Fibroblast of the aortic adventitia (primary cell): ENCODE measurements at places on chromosomes 1 and 21.

GRCh38 chr1:151539321-151540020 is 638 bp upstream of the TUFT1 start:
- DNase-seq: peak; percentile 96

DNA sequence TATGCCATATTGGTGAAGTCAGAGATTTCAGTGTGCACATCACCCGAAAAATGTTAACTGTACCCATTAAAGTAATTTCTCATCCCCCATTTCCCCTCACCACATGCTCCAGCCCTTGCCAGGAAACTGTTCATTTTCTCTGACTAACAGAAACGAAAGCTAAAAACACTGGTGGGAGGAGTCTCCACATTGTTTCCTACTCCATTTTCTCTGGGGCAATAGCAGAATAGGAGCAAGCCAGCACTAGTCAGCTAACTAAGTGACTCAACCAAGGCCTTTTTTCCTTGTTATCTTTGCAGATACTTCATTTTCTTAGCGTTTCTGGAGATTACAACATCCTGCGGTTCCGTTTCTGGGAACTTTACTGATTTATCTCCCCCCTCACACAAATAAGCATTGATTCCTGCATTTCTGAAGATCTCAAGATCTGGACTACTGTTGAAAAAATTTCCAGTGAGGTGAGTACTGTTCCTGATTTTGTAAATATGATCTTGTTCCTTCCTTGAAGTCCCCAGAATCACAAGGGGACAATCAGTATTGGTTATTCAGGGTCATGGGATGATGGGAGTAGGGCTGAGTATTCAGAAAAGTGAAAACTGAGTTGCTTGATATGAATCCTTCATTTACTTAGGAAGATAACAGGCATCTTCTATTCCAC is at the start of gene IFI16:
Gene IFI16 (plus strand): TSS at position 204 of the 658 bp plus-strand sequence. CDS start 4,774 bp downstream, outside the sequence.
- peak; percentile 98 for DNase-seq

DNA sequence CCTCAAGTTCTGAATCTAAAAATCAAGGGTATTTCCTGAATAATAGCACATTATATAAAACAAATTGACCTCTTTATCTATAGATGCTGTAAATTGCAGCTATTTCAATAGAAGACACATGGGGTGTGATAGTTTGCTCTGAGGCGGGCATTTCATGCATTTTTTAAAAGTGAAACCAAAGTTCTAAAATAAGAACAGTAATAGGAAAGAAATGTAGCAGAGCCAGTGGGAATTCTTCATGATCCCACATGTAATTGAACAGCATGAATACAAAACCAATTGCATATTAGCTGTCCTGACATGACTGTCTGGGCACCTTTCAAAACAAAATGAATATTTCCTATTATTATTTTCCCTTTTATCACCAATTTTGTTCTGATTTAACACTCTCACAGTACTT is 85.0 kb downstream of the RGS21 start:
- DNase-seq: peak; percentile 60

- no peak for DNase-seq
These were observed 269.4 kb downstream of the RWDD3 start for GRCh38 chr1:95503278-95504030.

DNA sequence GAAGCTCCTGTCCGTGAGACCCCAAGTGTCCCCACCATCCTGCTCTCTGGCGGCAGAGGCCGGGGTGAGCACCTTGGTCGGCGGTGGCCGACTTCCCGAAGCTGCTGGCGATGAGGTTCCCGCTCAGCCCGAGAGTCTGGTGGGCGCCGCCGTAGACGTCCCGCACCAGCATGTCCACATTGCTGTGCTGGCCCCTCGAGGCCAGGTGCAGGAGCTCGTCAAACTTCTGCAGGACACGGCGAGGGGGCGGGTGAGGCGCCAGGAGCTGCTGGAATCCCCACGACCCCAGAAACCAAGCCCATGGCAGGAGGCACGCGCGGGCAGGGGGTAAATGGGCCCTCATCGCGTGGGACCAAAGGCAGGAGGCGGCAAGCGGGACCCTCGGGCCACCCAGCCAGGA is 6.7 kb downstream of the PANK4 start:
- DNase-seq: no peak

- DNase-seq: no peak
These were observed 18.9 kb downstream of the CR1 start for GRCh38 chr1:207514890-207515289.

- no peak for DNase-seq
These were observed 201.7 kb downstream of the RRAGC start for GRCh38 chr1:38657873-38658272.

DNA sequence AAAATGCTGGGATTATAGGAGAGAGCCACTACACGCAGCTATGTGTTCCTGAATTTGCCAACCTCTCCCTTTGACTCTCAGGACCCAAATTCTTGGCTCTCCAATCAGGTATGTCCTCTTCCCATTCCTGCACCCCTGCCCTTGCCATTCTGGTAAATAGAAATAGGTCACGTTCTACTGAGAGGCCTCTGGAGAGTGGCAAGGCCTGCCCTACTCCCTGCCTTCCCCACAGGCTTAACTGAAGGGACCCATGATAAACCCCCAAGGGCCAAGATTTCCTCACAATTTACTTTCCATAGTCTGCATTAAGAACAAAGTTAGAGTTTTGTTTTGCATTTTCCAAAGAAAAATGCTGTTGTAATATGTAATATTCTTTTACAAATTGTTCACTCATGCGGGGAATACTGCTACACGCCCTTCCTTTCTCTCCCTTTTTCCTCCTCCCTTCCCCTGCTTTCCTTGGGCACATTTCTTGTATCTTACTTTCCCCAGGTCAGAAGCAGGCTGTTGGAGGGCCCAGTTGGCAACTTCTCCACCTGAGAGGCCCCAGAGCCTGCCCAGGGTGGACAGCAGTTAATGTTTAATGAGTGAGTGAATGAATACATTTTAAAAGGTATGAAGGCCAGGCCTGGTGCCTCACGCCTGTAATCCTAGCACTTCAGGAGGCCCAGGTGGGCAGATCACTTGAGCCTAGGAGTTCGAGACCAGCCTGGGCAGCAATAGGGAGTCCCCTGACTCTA is 33.9 kb upstream of the PUM1 start:
- DNase-seq: no peak

DNA sequence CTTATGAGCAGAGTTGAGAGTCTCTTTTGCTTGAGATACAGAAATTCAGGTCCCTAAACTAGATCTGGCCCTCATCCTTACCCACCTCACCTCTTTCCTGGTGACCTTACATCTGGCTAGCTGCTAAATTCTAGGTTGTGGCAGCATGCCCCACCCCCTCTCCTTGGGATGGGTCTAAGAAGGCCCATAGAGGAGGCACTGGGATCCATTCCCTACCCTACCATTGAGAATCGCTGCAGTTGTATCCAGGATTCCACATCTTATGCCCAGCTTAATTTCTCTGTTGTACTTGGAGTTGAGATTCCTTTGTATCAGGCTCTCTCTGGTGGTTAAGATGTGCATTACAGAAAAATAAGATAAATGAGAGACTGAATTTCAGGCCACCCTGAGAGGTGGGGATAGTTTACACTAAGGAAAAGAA is 9.5 kb upstream of the TMEM39B start:
- DNase-seq: peak; percentile 81

DNA sequence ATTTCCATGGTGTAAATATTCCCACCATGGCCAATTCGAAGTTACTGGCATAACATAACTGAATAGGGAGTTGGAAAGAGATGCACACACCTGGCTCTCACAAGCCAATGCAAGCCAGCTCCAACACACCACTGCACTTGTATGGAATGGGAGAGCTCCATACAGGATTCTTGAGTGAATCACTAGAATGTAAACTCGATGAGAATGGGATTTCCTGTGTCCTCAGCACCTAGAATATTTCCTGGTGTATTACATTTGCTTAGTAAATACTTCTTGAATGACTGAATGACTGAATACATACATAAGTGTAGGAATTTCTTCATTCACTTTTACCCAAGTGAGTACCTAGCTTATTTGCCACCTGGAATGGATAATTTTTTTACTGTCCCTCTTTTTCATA is 16.2 kb upstream of the PPIE start:
- DNase-seq: no peak

DNA sequence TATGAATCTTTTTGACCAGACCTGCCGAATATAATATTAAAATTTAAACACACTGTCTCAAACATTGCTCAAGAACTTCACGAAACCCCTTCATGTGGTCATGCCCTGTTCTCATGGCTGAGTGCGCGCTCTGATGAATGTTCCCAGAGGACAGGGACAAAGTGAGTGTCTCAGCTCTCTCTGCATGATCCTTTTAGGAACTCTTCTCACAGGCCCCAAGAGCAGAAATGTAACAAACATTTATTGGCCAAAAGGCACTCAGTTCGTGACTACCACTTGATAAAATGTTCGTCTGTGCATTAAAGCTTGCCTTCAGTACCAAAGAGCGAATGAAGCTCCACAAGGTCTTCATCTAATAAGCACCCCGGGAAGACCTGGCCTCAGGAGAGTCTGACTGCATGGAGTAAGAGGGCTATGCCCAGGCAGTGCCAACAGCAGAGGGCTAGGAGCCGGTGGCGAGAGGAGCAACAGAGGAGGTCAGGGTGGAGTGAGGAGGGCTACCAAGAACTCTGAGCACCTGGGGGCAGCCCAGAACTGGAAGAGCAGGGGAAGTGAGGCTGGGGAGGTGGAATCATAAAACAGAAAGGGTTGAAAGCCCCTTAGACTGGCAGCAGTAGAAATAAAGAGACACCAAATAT is 171.1 kb downstream of the RHOU start:
- no peak for DNase-seq

DNA sequence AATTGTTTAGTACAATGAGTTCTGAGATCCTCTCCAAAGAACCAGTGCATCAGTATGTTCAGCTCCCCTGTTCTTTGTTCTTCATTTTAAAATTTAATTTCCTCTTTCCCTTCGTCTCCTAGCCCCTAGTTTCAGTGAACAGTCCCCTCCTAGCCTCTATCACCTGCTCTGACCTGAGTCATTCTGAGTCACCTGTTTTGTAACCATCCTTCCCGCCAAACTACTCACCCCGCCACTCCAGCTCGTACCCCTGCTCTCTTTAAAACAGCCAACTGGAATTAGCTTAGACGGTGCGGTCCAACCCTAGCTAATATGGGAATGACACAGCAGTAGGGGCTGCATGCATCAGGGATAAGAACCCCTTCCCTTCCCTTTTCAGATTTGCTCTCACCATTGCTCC is 16.8 kb upstream of the ERVH48-1 start:
- no peak for DNase-seq

DNA sequence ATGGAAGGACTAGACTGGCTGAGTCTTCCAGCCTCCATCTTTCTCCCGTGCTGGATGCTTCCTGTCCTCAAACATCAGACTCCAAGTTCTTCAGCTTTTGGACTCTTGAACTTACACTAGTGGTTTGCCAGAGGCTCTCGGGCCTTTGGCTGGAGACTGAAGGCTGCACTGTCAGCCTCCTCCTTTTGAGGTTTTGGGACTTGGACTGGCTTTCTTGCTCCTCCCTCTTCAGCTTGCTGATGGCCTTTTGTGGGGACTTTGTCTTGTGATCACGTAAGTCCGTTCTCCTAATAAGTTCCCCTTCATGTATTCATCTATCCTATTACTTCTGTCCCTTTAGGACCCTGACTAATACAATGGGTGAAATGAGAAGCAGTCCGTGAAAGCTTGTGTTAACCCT is 196.4 kb downstream of the KAZN start:
- DNase-seq: no peak

DNA sequence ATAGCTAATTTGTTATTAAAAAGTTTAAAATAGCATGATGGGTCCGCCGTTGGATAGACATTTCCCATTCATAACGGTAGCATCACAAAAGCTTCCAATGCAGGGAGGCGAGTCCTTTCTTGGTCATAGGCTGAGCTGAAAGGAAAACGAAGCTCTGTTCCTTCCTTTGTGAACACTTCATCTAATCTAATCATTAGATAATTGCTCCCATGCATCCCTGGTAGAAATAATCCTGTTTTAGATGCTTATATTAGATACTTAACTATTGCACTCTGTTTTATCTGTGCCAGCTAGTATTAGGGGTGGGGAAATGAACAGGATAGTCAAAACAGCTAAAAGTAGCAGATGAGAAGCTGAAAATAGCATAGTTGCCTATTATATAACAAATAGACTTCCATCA is 215.0 kb downstream of the SLC35F3 start:
- DNase-seq: no peak

- DNase-seq: no peak
These were observed 42.4 kb downstream of the SLC66A1 start for GRCh38 chr1:19354531-19354981.

GRCh38 chr1:30692201-30692947 is 31.0 kb downstream of the MATN1 start:
- no peak for DNase-seq

GRCh38 chr1:115133440-115133839 is 44.1 kb upstream of the TSPAN2 start:
- peak; percentile 71 for DNase-seq

DNA sequence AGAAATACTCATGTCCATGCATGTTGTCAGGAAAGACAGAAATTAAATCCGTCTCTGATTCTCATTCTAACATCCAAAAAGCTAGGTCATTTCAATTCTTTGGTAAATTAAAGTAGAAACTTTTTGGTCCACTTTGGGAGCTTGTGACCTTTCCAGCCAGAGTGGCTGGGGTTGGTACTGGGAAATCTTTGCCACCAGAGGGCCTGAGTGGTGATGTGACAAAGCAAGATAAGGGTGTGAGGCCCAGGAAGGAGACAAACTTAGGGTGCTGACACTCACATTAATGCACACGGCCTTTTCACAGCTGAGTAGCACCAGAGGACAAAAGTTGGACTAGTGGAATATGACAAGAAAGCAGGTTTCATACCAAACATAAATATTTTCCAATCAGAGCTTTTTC is 144.3 kb downstream of the DNM3 start:
- DNase-seq: no peak

GRCh38 chr1:21347072-21347581 is 56.9 kb upstream of the ECE1 start:
- no peak for DNase-seq

DNA sequence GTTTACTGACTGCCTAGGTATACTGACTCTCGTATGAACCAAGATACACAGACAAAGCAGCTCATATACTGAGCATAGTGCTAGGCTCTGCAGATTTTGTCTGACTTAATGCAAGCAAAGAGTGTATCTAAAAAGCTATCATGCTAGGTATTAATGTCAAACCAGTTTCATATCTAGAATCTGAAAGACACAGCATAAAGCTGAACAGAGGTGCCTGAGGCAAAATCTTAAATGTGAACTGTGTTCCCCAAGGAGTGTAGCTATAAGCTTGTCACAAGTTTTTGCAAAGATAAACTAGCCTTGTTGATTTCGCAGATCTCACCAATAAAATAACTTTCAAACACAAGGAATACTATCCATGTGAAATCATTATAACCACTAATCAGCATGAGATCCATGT is 18.1 kb downstream of the JAK1 start:
- no peak for DNase-seq

- DNase-seq: no peak
These were observed 174.7 kb downstream of the HHIPL2 start for GRCh38 chr1:222373216-222373615.

DNA sequence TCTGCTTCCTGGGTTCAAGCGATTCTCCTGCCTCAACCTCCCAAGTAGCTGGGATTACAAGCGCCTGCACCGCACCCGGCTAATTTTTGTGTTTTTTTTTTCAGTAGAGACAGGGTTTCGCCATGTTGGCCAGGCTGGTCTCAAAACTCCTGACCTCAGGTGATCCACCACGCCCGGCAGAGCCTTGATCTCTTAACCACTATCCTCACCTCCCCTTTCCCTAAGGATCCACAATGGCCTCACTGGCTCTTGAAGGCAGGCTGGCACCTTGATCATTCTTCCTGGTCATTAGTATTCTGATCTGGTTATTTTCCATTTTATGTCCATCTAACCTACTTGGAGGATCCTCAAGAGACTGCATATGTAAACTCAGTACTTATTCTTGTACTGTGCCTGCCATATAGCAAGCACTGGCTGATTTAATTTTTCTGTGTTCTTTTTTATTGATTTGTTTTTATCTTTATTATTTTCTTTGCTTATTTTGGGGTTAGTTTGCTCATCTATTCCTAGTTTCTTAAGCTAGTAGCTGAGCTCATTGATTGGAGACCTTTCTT is 6.3 kb downstream of the RCC1 start:
- DNase-seq: peak; percentile 27
